ENCODE measurements at places on chromosomes 1 and 21.
A peak's percentile ranks its signal among the peaks of the same experiment; 100 is the strongest.

GRCh38 chr1:27990920-27991537 lies 31.3 kb downstream of the XKR8 start:
- DNase-seq = no peak

DNA sequence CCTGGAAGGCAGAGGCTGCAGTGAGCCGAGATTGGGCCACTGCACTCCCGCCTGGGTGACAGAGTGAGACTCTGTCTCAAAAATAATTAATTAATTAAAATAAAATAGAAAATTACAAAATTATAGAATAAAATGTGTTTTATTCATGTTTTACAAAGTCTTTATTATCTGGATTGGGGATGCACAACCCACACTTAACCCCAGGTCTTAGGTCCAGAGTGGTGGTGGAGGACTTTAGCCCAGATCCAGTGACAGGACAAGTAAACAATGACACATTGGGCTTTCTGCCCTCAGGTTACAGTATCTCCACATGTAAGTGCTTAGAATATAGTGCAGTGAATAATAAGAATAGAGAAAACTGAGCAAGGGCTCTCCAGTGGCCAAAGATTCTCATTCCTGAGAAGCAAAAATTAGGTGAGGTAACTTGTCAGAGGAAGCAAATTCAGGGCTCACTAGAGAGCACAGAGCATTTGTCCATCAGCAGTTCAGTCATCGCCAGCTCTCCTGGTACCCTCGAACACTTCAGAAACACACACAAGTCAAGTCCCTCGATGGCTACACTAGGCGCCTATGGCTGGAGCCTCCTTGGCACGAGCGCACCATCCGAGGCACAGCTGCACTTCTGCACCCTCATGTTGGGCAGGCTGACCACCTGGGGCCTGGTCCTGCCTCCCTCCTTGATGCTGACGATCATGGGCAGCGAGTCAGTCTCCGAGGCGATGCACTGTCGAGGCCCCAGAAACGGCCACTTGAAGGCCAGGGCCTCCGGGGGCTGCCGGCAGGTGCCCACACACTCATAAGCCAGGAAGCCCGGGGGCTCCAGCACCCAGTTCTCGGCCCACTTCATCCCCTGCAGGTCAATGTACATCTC lies 2.6 kb downstream of the LEFTY1 start:
- DNase-seq = no peak

DNA sequence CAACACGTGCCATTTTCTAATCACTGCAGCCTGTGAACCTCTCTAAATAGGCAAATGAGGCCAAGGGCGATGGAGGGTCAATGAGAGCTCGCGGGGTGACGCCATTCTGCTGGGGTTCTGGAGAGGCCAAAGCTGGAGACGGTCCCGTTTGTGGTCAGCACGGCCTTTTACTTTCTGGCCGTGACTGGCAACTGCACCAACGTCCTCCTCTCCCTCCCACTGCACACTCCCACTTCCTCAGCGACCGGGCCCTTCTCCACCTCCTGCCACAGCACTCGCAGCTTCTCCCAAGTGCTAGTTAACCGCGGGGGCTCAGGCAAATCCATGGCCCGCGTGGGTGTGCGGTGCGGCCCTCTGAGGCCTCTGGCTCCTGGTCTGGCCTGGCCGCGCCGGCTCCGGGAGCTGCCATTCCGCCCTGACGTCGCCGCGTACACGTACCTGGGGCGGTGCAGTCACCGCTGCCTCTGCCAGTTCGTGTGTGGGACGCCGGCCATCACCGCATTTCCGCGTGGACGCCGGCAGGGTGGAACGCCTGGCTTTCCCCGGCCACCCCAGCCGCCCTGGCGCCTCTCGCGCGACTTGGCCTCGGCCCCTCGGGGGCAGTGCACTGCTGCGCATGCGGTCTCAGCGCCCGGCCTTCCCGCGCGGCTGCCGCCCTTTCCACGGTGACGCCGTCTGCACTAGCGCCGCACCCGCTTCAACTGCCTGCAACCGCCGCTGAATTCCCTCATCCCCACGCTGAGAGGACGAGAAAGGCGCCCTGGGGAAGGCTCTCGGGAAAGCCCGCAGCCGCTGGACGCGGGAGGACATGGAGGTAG lies 18.2 kb downstream of the OR2C3 start:
- DNase-seq = no peak

DNA sequence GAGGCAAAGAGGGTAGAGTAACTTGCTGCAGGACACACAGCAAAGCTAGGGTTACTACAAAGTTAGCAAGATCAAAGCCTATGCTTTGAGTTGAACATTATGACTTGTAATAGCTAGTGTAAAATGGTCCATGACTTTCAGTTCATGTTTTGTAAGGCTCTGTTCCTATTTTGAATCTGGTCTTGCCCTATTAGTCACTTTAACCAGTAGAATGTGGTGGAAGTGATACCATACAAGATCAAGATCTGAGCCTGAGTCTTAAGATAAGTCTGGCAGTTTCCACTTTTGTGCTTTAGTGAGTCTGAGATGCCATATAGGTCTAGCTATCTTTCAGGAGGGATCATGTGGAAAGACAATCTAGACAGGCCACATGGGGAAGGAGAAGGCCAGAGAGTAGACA lies 282.1 kb upstream of the BRINP3 start:
- no peak for DNase-seq

GRCh38 chr1:59092126-59092525 lies 204.8 kb upstream of the FGGY start:
- DNase-seq = no peak

- no peak for DNase-seq
Observed at GRCh38 chr1:165456861-165457260, 11.9 kb upstream of the RXRG start.

- DNase-seq = peak; percentile 94
Observed at GRCh38 chr1:150567341-150567716, 12.1 kb downstream of the MCL1 start.

- DNase-seq = no peak
Observed at GRCh38 chr1:214632091-214632490, 29.1 kb downstream of the CENPF start.

DNA sequence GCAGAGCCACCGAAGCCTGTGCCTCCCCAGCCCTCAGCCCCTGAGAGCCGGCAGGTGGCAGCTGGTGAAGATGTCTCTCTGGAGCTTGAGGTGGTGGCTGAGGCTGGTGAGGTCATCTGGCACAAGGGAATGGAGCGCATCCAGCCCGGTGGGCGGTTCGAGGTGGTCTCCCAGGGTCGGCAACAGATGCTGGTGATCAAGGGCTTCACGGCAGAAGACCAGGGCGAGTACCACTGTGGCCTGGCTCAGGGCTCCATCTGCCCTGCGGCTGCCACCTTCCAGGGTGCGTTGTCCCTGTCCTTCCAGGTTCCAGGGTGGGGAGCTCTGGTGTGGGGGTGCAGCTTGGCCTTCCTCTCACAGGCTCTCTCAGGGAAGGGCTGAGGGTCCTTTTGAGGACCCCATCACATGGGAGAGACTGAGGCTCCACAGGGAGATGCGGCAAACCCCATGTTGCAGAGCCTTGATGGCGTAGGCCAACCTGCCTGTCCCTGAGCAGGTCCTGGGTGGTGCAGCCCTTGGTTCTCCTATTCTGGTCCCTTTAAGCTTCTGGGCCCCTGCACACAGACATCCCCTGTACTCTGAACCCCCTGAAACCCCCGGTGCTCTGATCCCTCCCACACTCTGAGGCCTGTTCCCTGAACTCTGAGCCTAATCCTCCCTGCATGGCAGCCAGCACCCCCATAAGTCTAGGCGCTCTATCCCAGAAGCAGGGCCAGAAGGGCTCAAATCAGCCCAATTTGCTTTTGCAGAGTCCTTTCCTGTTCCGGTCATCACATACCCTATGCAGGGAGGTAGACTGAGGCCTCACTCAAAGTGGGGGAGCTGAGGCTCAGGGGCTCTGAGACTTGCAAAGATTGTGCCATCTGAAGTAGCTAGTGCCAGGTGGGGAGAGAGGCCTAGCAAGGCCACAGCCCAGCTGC lies 88.5 kb downstream of the TRIM11 start:
- DNase-seq = no peak

DNA sequence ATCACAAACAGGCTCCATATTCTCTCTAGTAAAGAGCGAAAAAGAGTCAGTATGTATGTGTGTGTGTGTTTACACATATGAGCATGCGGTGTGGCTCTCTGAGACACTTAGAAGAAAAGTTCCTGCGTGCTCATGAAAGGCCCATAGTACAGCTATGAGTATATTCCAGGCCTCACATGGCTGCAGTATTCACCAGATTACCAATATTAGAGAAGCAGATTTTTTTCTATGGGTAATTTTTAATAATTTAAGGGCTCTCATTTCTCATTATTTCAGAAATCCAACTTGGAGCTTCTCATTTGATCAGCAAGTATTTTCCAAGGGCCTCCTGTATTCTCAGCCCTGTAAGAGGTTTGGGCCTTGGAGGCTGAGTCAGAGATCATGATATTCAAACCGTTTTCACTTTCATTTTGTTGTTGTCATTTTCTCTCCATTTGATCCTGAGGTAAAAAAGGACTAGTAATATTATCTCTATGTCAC lies 232.9 kb upstream of the SGIP1 start:
- peak; percentile 14 for DNase-seq

- no peak for DNase-seq
Observed at GRCh38 chr1:33365560-33365997, 44.7 kb upstream of the A3GALT2 start.

- no peak for DNase-seq
Observed at GRCh38 chr1:202056644-202057334, 46.4 kb downstream of the ELF3 start.

- no peak for DNase-seq
Observed at GRCh38 chr21:38725196-38726157, 80.3 kb upstream of the ETS2 start.

DNA sequence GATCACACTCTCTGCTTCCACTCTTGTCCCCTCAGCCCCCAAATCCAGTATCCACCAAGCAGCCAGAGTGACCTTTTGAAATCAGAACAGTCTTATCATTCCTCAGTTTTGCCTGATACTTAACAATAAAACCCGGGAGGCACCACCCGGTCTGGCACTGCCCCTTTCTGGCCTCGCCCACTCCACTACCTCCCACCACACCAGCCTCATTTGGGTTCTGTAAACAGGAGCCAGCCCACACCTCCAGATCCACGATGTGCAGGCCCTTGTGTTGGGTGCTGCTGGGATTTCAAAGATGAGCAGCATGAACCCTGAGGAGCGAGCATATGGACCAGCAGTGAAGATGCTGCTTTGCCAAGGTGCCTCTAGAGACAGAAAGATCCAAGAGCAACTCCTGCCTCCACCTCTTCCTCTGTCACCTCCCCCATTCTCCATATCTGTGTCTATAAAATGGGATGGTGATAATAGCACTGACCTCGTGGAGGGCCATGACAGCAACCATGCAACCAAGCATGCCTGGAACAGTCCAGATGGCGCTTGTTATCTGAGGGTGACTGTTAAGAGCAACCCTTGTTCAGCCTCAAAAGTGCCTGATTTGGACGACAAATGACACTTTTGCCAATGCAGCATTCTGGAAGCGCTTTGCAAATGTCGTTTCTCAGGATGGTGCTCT lies 136.0 kb downstream of the IGSF21 start:
- no peak for DNase-seq

GRCh38 chr1:189769448-189769847 lies 708.2 kb downstream of the BRINP3 start:
- DNase-seq = no peak

DNA sequence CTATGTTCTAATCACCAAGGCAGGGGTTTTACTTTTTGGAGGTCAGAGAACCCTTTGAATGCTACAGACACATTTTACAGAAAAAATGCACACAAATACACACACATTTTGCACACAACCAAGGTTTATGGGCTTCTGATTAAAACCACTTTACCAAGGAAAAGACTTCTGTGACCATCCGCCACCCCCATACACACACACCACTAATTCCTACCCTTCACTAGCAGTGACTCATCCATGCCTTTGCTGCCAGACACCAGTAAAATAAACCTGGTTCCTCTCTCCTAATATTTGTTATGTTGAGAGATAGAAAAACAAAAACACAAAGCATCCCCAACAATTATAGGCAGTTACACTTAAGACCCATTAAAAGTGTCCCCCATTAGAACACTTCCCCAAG lies 12.9 kb downstream of the PIGM start:
- no peak for DNase-seq

GRCh38 chr21:40586575-40586974 lies 260.4 kb downstream of the DSCAM start:
- no peak for DNase-seq

GRCh38 chr1:234186037-234186688 lies 187.1 kb upstream of the COA6 start:
- no peak for DNase-seq

GRCh38 chr1:232648316-232648715 lies 18.4 kb upstream of the SIPA1L2 start:
- DNase-seq = no peak

GRCh38 chr1:36159614-36160387 lies 3.8 kb downstream of the MAP7D1 start:
- no peak for DNase-seq

GRCh38 chr1:167860231-167860923 lies 53.6 kb downstream of the ADCY10 start:
- DNase-seq = no peak

DNA sequence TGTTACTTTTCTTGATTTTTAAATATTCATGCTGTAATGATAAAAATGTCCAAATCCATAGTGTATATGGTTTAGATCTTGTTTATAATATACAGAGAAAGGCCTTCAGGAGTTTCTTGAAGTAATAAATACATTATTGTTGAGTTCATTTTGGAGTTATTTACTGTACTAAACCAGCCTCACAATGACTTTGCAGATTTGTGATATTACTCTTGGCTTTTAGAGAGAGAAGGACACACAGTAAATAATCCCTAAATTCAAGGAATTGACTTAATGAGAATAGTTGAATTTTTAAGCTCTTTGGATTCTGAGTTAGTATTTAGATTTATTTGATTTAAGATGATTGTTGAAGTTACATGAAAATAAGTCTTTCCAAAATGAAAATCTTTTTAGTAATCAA lies 38.9 kb downstream of the RABGAP1L start:
- no peak for DNase-seq

DNA sequence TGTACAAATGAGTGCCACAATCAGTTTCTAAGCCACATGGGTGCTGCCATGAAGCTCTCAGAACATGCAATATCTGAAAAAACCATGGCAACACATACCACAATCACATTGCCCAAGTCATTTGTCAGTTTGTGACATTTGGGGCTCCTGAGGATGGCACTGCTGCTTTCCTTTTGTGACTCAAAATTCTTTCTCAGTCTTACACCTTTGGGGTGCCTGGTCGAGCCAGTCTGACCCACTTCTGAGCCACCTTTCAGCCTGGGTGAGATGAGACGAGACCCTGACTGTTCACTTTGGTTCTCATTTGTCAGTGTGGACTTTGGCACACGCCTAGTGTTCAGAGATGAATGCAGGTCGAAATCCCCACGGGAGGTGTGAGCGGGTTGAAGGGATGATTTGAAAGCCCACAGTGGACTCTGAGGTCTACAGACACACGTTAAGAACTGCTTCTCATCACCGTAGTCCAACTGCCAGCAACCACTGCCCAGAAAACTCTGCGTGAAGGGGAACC lies 8.0 kb downstream of the BATF3 start:
- no peak for DNase-seq

DNA sequence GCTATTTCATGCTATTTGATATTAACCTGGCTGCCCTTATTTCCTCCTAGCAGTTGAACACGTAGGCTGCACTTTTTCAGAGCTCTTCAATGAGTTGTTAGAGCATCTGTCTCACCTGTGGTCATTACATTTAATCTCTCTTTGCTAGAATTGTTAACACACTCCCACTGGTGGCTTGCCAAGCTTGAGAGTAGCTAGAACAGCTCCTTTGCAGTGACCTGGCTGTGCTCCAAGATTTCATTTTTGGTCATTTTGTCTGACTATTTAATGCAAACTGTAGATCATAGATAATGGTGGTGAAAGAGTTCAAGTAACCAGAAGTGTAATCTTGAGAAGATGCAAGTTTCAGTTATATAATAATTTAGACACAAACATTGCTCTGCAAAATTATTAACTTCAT lies 105.6 kb downstream of the LRRC7 start:
- DNase-seq = no peak

Measured in T-helper 1 cell (primary cell).